Activated CD4-positive, alpha-beta T cell treated with anti-CD3 and anti-CD28 coated beads, Interleukin-2, amount 10 ng/mL, durations not matched to agents 7 days and 5 days (primary cell): ENCODE measurements at places on chromosomes 2 and 18. TPM values are rescaled to one million over a fixed set of nuclear protein-coding genes. Genes with fewer than 3 reads are reported as not detected.

DNA sequence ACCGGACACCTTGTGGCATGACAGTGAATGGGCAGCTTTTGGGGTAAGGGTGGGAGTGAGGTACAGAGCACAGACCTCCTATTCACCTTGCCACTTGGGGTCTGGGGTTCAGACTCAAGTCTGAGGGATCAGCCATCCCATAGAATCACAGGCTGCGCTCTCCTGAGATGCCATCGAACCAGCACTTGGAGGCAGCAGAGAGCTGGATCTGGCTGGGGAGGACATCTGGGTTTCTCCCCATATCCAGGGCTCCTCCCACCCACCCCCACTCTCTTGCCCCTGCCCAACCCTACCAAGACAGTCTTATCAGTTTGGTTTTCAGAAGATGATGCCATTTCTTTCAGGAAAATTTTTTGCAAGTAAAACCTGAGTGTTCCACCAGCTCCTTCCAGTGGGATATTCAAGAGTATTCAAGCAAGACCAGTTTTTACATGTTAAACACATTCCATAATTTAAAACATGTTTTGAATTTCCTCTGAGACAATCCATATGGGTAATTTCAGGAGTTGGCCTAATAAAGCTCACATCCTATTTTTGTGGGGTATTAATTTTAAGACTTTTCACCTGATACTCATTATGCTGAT lies 29.2 kb upstream of the TEX44 start:
- no peaks in the 10 kb centered on the region for H3K36me3 ChIP-seq
- peak; percentile 41 for DNase-seq
- H3K27me3 ChIP-seq, result no peaks in the 10 kb centered on the region
- H3K4me3 ChIP-seq, result no peak overlapping the region
- peaks cover 2% of the 10 kb centered on the region for H3K4me1 ChIP-seq

DNA sequence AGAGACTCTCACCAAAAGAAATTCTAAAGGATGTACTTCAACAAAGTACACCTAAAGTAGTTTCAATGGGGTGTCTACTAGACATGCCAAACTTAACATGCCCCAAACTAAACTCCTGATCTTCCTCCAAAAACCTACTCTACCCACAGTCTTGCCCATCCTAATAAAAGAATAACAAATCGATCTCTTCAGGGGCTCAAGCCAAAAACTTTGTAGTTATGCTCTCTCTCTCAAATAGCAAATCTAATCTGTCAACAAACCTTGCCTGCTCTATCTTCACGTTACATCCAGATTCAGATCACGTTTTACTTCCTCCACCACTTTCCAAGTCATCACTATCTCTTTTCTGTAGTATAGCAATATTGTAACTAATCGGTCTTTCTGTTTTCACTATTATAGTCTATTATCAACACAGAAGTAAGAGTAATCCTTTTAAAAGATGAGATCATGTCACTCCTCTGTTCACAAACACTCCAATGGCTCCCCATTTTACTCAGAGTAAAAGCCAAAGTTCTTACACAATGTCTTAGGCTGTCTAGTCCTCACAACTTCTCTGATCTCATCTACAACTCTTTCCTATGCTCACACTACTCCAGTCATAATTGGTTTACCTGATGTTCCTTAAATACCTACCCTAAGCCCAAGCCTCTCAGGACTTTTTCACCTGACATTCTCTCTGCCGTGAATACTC lies 79.9 kb downstream of the THADA start:
- no peak overlapping the region for H3K4me3 ChIP-seq
- DNase-seq, result no peak
- H3K4me1 ChIP-seq, result peaks cover 5% of the 10 kb centered on the region
- no peak overlapping the region for H3K27ac ChIP-seq
- H3K36me3 ChIP-seq, result peaks cover 16% of the 10 kb centered on the region

- DNase-seq, result no peak
- peaks cover 41% of the 10 kb centered on the region for H3K27me3 ChIP-seq
- H3K4me3 ChIP-seq, result no peak overlapping the region
- no peaks in the 10 kb centered on the region for H3K4me1 ChIP-seq
Observed at GRCh38 chr2:176056406-176056805, 27.4 kb downstream of the EVX2 start.

DNA sequence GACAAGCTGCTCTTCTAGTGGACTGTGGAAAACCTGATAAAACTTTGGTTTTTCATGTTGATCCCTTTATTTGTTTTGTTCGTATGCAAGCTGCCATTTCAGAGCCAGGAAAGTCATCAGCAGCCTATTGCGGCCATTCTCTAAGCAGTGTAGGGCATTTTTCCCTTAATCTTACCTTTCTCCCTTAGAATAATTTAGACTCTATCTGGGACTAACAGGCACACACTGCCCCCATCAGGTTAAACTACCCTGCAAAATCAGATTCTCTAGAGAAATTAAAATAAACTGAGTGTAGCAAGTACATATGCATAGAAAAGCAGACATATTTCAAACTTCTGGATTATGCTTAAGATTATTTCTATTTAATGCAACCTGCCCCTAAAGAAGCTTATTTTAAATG lies 347.5 kb downstream of the METTL4 start:
- no peaks in the 10 kb centered on the region for H3K27me3 ChIP-seq
- H3K36me3 ChIP-seq, result no peaks in the 10 kb centered on the region
- H3K27ac ChIP-seq, result no peak overlapping the region
- H3K4me1 ChIP-seq, result no peaks in the 10 kb centered on the region

DNA sequence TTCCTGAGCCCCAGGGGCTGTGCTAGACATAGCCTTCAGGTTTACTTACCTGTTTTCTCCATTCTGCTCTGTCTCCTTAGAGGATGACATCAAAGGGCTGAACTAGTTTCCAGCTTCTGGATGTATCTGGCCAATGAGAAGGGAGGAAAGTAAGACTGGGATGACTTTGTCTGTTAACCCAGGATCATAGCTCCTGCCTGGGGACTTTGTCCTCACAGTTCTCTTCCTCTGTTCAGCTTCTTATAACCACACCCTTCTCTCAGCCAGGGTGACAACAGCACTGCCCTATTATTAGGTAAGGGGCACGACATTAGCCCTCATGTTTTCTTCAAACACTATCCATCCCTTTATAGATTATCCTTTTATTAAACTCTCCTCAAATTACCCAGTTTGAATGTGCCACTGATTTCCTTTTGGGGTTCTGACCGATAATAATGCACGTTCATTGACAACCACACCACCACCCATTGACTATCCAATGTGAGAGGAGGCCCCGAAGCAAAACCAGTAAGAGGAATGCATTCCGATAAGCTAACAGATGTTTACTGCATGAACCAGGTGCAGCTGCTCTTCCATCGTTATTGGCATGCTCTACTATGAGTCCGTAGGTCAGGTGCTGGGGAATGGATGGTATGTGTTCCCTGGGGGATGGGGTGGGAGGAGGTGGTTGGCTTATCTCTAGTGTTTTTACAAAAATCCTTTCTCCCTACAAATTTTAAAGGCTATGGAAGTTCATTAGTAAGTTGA lies 23.5 kb downstream of the TSN start:
- no peaks in the 10 kb centered on the region for H3K4me1 ChIP-seq
- no peak overlapping the region for H3K4me3 ChIP-seq
- no peak for DNase-seq

DNA sequence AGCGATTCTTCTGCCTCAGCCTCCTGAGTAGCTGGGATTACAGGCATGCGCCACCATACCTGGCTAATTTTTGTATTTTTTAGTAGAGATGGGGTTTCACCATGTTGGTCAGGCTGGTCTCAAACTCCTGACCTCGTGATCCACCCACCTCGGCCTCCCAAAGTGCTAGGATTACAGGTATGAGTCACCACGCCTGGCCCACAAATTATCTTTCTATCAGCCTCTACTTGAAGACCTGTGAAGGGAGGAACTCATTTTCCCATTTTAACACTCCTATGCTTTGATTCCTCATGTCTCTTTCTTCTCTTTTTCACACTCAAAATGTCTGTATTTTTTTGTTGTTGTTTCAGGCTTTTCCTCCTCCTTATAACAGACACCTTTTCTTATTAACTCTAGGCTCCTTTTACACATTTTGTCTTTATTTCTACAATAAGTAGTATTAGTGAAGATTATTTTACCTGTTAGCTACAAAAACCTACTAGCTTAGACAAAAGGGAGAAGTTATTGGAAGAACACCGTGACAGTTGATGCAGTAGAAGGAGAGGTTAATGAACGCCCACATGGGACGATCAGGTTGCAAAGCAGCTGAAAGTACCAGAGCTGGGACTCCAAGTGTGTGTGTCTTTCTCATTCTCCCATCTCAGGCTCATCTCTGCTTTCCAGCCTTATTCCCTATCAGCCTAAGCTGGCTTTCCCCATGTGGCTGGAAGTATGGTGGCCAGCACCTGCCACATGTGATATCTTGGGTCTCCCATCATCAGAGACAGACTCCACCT lies 97.6 kb upstream of the AGAP1 start:
- no peaks in the 10 kb centered on the region for H3K36me3 ChIP-seq
- no peaks in the 10 kb centered on the region for H3K4me1 ChIP-seq
- H3K4me3 ChIP-seq, result no peak overlapping the region
- no peak for DNase-seq

DNA sequence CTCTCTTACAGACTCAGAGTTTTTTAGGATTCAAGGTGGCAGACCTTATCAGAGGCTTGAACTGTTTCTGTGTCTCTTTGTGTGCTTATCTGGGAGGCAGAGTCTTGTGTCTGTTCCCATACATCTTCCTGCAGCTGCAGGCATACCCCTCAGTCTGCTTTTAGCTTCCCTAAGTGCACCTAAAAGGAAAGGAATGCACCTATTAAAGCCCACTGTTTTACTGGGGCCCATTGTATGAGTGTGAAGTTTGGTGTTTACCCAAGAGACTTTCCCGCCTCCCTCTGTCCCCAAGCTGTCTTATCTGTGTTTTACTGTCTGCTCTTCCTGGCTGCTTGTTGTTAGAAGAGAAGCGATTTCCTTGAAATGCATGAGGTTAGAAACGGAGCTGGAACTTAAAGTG lies 1757.3 kb upstream of the PIK3C3 start:
- DNase-seq, result no peak
- no peaks in the 10 kb centered on the region for H3K4me1 ChIP-seq
- no peaks in the 10 kb centered on the region for H3K36me3 ChIP-seq
- no peak overlapping the region for H3K4me3 ChIP-seq

Gene CABLES1
- total RNA-seq, result 2.1 TPM

Gene CROCC2
- not detected for total RNA-seq

Gene C2orf15
- total RNA-seq, result 1.2 TPM

Gene RTN4
- total RNA-seq, result 79.9 TPM

Gene CELF4
- not detected for total RNA-seq
